ENCODE measurements at places on chromosomes 13 and 19. TPM values are rescaled to one million over a fixed set of nuclear protein-coding genes. Genes with fewer than 3 reads are reported as not detected.

DNA sequence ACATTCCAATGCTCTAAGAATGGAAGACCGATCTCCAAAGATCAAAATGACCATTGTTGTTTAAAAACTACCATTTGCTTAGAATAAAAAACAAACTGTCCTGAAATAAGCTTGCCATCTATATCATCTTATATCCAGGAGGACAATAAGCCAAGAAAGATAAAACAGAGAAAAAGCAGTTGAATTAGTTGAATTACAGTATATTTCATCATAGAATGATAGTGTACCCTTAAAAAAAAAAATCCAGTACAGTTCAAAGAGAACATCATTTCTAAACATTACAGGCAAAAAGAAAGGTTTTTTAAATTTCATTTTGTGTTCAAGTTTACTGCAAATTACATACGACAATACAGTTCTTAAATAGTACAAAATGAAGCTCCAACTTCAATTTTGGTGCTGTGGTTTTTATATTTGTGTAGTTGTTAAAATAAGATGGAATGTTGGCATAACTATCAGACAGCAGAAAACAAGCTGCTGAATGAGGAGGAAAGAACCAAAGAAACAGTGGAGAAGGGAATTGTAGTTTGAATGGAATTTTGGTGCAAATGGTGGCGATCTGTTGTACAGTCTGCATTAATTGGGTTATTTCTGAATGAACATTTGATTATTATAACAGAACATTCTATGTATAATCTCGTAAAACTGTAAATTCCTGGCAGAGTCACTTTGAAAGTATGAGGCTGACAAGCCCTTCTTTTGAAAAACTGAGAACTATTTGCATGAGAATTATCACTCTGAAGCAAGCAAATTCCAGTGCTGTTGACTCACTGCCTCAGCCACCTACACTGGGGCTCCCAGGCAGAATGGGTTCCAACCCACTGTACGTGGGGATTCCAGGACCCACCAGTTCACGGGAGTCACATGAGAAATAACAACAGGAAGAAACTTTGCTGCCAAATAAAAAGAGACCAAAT is 37.7 kb downstream of the LHFPL6 start:
- peak overlapping the region; percentile 65 for H3K4me3 ChIP-seq
- peak; percentile 93 for DNase-seq

GRCh38 chr13:45238945-45239795 is 38.3 kb upstream of the KCTD4 start:
- peak overlapping the region; percentile 53 for H3K27ac ChIP-seq
- peak; percentile 87 for DNase-seq
- no peak overlapping the region for H3K4me3 ChIP-seq
- H3K36me3 ChIP-seq, result no peaks in the 10 kb centered on the region
- H3K4me1 ChIP-seq, result peaks cover 54% of the 10 kb centered on the region

The TNFRSF19 gene
- total RNA-seq, result 5.4 TPM

The OVOL3 gene
- total RNA-seq, result not detected

DNA sequence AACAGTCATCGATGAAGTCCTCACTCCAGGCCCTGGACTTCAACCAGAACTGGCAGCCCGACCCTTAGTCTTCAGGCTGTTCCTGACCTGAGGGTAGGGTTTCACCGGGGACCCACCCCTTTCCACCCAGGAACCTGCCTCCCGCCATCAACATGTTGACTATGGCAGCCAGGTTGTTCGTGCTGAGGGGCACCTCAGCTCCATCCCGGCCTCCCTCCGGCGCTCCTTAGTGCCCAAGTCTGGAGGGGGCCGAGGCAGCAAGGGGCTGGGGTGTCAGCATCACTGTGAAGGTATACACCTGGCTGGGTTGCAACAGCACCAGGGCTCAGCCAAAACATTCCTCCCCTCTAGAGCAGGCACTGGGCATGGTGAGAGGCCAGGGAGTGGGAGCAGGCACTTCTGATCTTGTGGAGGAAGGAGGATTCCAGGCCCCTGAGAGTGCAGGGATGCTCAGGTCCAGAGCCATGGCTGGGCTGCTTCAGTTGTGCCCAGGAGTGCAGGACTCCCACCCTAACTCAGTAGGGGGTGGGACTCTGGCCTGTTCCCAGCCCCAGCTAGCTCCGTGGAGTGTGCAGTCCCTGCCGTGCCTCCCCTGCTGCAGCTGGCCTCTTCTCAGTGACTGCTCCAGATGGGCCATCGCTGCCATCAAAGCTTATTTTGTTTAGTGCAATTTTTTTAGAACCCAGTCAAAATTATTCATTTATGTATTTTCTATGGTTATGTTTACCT is 1445.9 kb downstream of the PCDH9 start:
- no peaks in the 10 kb centered on the region for H3K36me3 ChIP-seq
- H3K27me3 ChIP-seq, result no peaks in the 10 kb centered on the region
- no peak overlapping the region for H3K27ac ChIP-seq
- DNase-seq, result no peak
- H3K4me3 ChIP-seq, result no peak overlapping the region

The FFAR2 gene
- not detected for total RNA-seq

GRCh38 chr19:7894612-7895309 is 6.5 kb downstream of the LRRC8E start:
- no peak for DNase-seq
- no peaks in the 10 kb centered on the region for H3K36me3 ChIP-seq
- H3K27ac ChIP-seq, result no peak overlapping the region
- no peaks in the 10 kb centered on the region for H3K27me3 ChIP-seq
- H3K4me3 ChIP-seq, result no peak overlapping the region

The NTF4 gene
- not detected for total RNA-seq

GRCh38 chr13:19959141-19959830 is 759 bp downstream of the ZMYM2 start:
- peak overlapping the region; percentile 83 for H3K27ac ChIP-seq
- peaks cover 20% of the 10 kb centered on the region for H3K4me1 ChIP-seq
- no peaks in the 10 kb centered on the region for H3K27me3 ChIP-seq
- H3K4me3 ChIP-seq, result peak overlapping the region; percentile 78

The LDLR gene
- 29.6 TPM for total RNA-seq

GRCh38 chr13:113153810-113154748 is 4.4 kb upstream of the PROZ start:
- H3K4me1 ChIP-seq, result peaks cover 4% of the 10 kb centered on the region
- peak overlapping the region; percentile 68 for H3K4me3 ChIP-seq
- H3K36me3 ChIP-seq, result no peaks in the 10 kb centered on the region
- H3K27ac ChIP-seq, result peak overlapping the region; percentile 35
- H3K27me3 ChIP-seq, result no peaks in the 10 kb centered on the region
- DNase-seq, result peak; percentile 81

- DNase-seq, result peak; percentile 29
- H3K4me1 ChIP-seq, result peaks cover 8% of the 10 kb centered on the region
- no peak overlapping the region for H3K27ac ChIP-seq
- H3K27me3 ChIP-seq, result no peaks in the 10 kb centered on the region
Observed at GRCh38 chr13:44117351-44117750, 237.6 kb downstream of the LACC1 start.

GRCh38 chr19:29696565-29696846 is 18.6 kb downstream of the C19orf12 start:
- H3K27me3 ChIP-seq, result no peaks in the 10 kb centered on the region
- H3K4me3 ChIP-seq, result no peak overlapping the region
- no peak overlapping the region for H3K27ac ChIP-seq
- H3K4me1 ChIP-seq, result no peaks in the 10 kb centered on the region
- DNase-seq, result no peak
- H3K36me3 ChIP-seq, result no peaks in the 10 kb centered on the region

The LRRC63 gene
- not detected for total RNA-seq

The TNFSF13B gene
- 2.5 TPM for total RNA-seq

- no peak overlapping the region for H3K27ac ChIP-seq
- no peak overlapping the region for H3K4me3 ChIP-seq
- H3K4me1 ChIP-seq, result no peaks in the 10 kb centered on the region
- H3K36me3 ChIP-seq, result no peaks in the 10 kb centered on the region
- no peaks in the 10 kb centered on the region for H3K27me3 ChIP-seq
Observed at GRCh38 chr13:58579468-58579867, 947.9 kb downstream of the PCDH17 start.

DNA sequence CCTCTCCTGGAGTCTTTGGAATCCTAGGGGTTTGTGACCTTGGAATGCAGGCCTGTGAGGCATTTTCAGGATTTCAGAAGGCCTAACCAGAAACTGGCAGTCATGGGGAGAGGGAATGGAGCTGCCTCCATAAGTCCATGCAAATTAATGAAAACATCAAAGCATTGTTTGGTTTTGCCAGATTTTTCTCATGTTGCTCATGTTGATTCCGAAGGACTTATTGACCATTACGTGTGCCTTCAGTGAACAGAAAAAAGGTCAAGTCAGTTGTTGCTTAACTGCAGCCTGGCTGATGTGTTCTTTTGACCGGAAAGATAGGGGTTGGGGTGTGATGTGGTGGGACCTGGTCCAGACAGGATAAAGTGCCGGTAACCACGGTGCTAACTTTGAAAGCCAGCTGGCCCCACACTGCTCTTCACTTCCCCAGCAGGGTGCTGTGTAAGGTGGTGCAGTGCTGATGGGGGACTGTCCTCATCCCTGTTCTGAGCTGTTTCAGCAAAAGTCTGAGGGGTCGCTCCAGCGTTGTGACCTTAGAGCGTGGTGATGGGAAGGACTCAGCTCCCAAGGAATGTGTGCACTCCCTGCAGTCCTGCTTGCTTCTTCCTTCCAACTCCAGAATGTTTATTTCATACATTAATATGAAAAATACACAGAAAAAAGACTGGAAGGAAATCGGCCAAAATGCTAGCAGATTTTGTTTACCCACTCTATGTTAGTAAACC is 3.5 kb downstream of the RNF113B start:
- peaks cover 49% of the 10 kb centered on the region for H3K4me1 ChIP-seq
- no peaks in the 10 kb centered on the region for H3K36me3 ChIP-seq
- DNase-seq, result peak; percentile 93
- H3K4me3 ChIP-seq, result peak overlapping the region; percentile 59

DNA sequence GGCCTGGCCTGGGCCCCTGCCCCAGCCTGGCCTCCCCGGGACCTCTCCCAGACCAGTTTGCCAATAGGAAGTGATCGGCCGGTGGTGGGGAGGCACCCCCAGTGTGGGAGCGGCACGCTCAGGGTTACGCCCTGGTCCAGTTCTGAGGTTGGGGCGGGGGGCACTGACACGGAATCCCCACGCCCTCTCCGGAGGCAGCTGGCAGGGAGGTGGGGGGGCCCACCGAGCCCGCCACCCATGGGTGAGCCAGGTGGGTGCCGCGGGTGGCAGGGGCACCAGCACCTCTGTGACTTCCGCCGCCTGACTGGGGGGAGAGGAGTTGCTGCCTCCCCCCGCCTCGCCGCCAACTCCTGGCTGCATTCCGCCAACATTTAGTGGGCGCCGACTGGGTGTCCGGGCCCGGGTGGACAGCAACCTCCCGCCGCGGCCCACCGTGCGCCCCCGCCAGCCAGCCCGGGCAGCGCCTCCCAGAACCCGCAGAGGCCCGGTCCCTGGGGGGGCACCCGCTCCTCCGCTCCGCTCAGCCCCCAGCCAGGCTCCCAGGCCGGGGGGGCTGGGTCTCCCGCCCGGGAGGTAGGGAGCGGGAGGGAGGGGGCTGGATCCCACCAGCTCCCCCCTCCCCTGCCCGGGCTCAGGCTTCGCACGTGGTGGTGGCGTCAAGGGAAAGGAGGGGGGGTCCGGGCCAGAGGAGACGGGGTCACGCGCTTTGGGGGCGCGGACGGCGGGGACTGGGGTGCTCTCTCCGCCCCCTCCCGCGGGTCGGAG is 2.0 kb downstream of the ZBTB7A start:
- peak overlapping the region; percentile 80 for H3K27ac ChIP-seq
- peaks cover 31% of the 10 kb centered on the region for H3K4me1 ChIP-seq
- H3K36me3 ChIP-seq, result no peaks in the 10 kb centered on the region
- peak overlapping the region; percentile 82 for H3K4me3 ChIP-seq
- DNase-seq, result peak; percentile 65

The ZNF729 gene
- not detected for total RNA-seq

DNA sequence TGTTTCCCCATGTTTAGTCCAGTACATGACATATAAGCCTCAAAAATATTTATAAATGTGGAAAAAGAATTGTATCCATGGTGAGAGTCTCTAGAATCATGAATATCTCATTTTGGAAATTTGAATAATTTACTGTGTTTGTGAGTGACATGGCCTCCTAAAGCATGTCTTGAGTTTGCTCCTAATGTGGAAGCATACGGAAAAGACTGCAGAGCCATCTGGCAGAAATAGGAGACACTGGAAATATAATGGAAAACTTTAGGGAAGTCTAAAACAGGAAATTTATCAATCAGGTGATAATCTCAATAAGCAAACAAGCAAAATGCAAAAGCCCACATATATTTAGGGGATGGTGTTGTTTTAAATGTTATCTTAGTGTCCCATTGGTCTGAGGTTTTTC is 465.0 kb downstream of the TDRD3 start:
- H3K4me3 ChIP-seq, result no peak overlapping the region
- H3K4me1 ChIP-seq, result no peaks in the 10 kb centered on the region
- no peak for DNase-seq
- H3K27ac ChIP-seq, result no peak overlapping the region

DNA sequence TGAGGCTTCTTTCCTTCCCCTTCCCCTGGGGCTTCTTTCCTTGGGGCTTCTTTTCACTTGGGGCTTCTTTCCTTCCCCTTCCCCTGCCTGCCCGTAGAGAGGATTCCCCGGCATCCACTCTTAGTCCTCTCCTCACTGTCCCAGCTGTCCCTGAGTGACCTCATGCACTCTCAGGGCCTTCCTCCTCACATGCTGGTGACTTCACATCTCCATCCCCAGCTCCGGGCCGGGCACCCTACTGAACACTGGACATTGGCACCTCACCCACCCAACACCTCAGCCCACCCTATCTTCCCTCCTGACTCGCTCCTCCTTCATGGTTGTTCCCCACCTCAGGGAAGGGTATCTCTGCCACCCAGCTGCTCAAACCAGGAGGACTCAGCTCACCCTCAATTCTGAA is 130.6 kb downstream of the STARD13 start:
- no peak overlapping the region for H3K4me3 ChIP-seq
- peaks cover 5% of the 10 kb centered on the region for H3K4me1 ChIP-seq
- H3K27me3 ChIP-seq, result no peaks in the 10 kb centered on the region
- DNase-seq, result no peak
- no peak overlapping the region for H3K27ac ChIP-seq

DNA sequence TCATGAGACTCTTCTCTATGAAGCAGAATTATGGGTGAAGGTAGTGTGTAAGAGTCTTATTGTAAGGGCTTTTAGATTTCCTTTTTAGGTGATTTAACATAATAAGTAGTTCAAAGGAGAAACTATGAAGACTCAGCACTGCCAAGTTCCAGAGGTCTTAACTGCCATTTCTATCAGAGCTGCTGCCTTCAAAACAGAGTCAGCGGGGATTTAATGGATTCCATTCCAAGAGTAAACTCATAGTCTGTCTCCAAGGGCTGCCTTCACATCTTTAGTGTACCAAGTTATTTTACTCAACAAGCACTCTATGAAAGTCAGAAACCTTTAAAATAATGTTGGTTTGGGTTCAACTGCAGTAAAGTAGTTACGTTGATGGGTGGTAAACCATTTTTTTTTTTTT is 289.6 kb upstream of the HTR2A start:
- DNase-seq, result no peak
- no peaks in the 10 kb centered on the region for H3K27me3 ChIP-seq
- H3K36me3 ChIP-seq, result no peaks in the 10 kb centered on the region

The HDGFL2 gene
- 57.4 TPM for total RNA-seq

DNA sequence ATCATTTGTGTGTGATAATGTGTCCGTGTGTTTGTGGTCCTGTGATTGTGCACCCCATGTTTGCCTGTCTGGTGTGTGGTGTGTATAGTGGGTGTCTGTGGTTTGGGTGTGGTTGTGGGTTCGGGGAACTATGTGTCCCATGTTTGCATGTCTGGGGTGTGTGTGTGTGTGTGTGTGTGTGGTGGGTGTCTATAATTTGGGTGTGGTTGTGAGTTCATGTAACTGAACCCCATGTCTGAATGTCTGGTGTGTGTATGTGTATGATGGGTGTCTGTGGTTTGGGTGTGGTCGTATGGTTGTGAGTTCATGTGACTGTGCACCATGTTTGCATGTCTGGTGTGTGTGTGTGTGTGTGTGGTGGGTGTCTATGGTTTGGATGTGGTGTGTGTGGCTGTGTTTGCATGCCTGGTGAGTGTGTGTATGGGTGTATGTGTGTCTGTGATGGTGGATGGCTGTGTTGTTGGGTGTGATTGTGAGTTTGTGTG is 11.1 kb upstream of the NFIX start:
- peak; percentile 44 for DNase-seq
- H3K27me3 ChIP-seq, result no peaks in the 10 kb centered on the region
- no peaks in the 10 kb centered on the region for H3K36me3 ChIP-seq
- H3K4me3 ChIP-seq, result no peak overlapping the region

Data from GM23248 (cell line).